Activated naive CD8-positive, alpha-beta T cell treated with anti-CD3 and anti-CD28 coated beads, Interleukin-2, amount 50 U/mL, for 16 hours (primary cell): ENCODE measurements at places on chromosomes 4 and X.
A peak's percentile ranks its signal among the peaks of the same experiment; 100 is the strongest.

DNA sequence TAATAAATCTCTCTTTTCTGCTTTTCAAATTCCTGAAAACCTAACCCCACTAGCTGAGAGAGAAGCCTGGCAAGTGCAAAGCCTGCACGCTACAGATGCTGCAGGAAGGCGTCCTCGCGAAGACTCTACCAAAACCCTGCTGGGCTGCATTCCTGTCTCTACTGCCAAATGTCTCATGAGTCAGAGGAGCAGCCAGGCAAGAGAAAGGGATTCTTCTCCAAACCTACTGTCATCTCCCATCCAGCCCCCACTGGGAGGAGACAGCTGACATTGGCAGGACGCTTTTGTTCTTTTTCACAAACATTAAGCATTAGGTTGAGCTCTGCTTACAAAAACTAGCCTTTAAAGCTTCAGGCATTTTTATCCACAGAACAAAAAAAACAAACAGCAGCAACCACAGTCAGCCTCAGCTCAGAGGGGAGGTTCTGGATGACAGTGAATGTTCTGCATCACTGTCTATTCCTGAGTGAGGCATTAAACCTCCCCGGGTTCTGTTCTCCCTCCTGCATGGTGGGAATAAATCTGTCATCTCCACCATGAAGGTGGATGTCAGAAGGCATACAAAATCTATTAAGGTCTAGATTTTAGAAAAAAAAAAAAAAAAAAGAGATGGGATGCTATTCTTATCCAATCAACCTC is 18.0 kb downstream of the CRMP1 start:
- DNase-seq: no peak

- no peak for DNase-seq
Observed at GRCh38 chrX:31117266-31117665, 45.4 kb upstream of the FTHL17 start.

DNA sequence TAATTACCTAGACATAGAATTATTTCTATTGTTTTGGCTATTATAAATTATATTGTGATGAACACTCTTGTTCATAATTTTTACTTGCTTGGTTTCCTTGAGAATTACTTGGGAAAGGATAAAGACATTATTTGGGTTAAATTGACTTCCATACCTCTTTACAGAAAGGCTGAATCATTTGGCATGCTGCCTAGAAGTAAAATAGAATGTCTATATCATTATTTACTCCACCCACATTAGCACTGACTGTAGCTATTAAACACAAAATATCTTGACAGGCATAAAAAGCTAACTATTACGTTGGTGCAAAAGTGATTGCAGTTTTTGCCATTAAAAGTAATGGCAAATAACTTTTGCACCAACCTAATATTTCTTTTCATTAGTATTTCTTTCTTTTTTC is 29.7 kb upstream of the ADH6 start:
- no peak for DNase-seq

- no peak for DNase-seq
Observed at GRCh38 chr4:104025251-104025650, 305.5 kb upstream of the TACR3 start.

GRCh38 chr4:185740471-185740873 is 71.5 kb downstream of the SORBS2 start:
- no peak for DNase-seq

DNA sequence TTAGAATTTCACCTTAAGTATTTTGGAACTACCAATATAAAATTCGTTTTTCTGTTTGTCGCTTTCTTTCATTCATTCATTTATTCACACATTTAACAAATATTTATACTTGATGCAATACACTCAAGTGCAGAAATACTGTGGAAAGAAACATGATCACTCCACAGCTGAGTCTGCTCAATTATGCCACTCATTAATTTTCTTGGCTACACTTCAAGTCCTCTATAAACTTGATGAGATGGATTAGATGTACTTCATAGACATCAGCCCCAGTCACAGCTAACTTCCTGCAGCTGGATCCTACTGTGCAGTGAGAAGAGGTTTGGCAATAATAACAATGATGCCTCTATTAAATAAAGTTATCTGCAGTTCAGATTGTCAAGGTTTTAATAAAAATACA is 208.1 kb downstream of the PDGFC start:
- DNase-seq: no peak

DNA sequence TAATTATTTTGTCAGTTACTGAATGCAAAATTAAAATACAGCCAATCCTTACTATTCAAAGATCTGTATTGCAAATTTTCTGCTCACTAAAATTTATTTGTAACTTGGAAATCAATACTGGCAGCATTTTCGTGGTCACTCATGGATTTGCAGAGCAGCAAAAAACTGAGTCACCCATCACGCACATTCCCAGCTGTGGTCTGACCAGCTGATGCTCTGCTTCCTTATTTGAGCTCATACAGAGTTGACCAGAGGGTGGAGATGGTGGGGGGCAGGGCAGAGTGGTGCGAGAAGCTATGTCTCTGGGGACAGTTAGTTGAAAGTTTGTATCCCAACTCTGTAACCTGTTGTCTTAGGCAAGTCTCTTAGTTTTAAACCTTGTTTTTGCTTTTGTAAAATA is 214.8 kb downstream of the SPCS3 start:
- DNase-seq: no peak

DNA sequence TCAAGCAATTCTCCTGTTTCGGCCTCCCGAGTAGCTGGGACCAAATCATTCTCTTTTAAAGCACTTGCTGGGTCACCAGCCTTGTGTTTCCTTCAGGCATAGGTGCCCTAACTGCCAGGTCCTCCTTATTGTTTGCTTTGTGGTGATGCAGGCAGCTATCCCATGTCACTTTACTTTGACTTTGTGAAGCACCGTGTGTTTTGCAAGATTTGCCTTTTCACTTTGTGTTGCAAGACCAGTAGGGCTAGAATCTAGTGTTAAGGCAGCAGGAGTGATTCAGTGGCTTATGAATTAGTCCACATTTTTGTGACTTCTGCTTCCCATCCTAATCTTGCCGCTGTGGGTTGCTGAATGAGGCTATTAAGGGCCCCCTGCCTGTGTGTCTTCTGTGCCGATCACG is 20.2 kb downstream of the SYAP1 start:
- DNase-seq: no peak

GRCh38 chr4:163166041-163166579 is 580 bp downstream of the NAF1 start:
- peak; percentile 35 for DNase-seq

DNA sequence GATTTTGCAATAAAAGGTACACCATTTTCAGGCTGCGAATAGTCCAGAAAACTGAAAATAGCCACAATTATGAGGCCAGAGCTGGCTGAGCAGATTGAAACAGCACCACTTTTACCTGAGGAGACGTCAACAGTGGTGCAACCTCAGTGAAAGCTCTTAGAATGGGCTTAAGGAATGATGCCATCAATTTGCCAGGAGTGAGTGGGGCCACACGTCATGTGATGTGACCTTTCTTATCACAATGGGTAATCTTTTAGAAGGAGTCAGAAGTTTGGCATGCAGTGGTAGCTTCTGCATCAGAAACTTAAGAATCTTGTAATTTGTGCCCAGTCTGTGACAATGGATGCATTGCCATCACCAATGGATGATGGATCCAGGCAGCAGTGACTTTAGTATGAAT is 27.6 kb downstream of the ZNF81 start:
- no peak for DNase-seq

DNA sequence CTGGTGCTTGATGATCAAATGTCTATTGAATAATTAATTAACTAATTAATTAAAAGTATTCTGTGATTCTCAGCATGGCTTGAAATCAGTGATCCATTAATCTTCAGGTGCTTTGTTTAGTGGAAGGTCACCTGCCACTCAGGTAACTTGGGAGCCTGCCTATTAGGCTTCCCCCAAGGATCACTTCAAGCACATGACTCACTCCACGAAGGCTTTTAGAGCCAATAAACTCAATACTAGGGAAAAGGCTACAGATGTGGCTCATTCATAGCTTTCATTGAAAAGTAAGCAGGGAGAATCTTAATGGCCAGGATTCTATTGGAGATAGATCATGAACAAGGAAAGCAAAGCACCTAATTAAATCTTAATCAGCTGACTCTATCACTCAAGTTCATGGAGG is 21.3 kb downstream of the AREG start:
- no peak for DNase-seq

- no peak for DNase-seq
Observed at GRCh38 chr4:86330961-86331742, 28.7 kb downstream of the MAPK10 start.

DNA sequence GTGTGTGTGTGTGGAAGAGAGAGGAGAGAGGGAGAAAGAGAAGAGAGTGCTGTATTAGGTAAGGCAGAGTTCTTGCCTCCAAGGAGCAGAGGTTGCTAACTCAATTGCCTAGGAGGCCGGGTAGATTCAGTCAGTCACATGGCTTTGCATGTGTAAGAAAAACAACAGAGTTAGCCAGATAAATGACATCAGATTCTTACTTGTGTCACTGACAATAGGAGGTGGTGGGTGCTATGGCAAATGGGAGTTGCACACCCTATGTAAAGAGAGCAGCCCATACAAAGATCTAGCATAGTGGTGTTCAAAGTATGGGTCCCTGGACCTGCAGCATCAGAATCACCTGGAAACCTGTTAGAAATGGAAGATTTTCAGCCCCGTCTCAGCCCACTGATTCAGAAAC is 14.4 kb upstream of the PGRMC2 start:
- no peak for DNase-seq

- no peak for DNase-seq
Observed at GRCh38 chr4:137660211-137660610, 127.9 kb upstream of the PCDH18 start.

DNA sequence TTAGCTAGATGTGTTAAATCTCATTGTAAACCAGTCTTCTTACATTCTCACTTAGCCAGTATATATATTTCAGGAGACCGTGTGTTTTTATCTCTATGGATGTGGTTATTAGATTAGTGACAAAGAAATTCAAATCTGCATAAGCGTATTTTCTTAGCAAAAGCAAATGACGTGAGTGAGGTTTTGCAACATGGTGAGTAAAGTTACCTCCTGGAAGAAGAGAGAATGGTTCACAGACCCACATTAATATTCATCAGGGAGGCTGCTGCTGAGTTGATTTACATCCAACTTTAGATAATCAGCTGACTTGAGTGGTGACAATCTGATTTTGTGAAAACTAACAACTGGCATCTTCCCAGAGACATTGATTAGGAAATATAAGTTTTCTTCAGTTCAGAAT is 589.9 kb upstream of the GALNT7 start:
- DNase-seq: no peak

- peak; percentile 51 for DNase-seq
Observed at GRCh38 chrX:69222103-69223090, 57.1 kb upstream of the PJA1 start.

DNA sequence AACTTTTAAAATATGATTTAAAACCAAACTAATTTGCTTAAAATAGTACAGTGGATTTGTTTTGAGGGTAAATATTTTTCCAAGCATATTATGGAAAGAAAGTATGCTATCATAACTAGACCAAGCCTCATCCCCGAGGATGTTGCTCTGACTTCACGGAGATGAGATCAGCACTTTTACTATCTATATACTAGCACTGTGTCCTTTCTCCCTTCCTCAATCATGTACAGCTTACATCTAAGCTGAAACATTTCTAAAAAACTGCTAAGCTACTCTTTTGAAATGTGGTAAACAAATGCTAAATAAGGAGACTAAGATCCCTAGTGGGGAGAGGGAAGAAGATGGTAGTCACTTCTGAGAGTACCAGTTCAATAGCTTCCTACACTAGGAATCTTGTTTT is 23.8 kb downstream of the AMMECR1 start:
- DNase-seq: no peak

DNA sequence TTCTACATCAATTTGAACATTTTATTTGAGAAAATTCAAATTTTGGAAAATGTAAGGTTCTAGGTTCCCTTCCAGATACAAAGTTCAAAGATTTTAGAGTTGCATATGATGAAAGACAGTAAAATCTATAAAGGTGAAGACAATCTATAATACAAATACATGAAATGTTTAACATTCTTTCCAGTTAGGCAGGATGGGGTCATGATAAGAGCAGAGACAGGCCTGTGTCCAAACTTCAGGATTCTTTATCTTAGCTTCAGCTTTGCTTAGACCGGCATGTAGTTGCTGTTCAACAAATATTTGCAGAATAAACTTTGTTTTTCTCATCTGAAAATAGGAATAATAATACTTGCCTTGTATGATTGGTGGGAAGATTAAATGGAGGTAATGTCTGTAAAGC is 4.5 kb upstream of the RPS6KA3 start:
- DNase-seq: no peak

GRCh38 chr4:166259081-166259480 is 386.0 kb downstream of the TLL1 start:
- DNase-seq: no peak

DNA sequence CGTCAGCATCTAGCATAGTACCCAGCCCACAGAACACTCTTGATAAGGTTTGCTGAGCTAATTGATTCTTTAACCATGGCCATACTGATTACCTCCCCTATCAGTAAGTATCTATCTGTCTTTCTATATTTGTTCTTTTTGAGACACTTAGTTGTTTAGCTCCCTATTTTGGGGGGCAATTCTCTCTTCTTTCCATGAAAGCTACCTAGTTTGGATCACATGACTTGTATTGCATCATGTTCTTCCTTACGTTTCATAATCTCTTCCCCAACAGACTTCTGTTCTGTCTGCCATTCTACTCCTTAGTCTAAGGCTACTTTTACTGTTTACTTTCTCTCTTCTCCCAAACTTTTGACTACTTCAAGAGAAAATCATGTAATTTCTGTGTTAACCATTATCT is 39.0 kb downstream of the TBC1D19 start:
- DNase-seq: no peak

GRCh38 chr4:139083607-139083955 is 68.0 kb downstream of the NOCT start:
- peak; percentile 18 for DNase-seq

DNA sequence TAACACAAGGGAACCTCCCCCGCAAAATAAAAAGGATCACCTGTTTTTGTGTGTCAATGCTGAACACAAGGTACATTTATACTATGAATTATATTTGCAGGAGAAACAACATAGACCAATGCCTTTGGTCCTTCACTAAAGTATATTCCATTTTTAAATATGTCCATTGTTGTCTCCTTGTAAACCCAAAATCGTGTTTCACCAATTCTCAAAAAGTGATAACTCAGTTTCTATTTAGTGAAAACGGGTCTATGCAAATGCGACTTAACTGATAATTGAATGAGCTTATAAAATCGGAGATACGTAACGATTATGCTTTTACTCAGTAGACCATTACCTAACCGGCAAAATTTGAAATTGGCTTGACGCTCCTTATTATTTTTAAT is 2.1 kb downstream of the BRWD3 start:
- no peak for DNase-seq

GRCh38 chrX:40573763-40574162 is 7.0 kb upstream of the ATP6AP2 start:
- DNase-seq: no peak

- no peak for DNase-seq
Observed at GRCh38 chr4:182968917-182969650, 51.9 kb upstream of the DCTD start.

DNA sequence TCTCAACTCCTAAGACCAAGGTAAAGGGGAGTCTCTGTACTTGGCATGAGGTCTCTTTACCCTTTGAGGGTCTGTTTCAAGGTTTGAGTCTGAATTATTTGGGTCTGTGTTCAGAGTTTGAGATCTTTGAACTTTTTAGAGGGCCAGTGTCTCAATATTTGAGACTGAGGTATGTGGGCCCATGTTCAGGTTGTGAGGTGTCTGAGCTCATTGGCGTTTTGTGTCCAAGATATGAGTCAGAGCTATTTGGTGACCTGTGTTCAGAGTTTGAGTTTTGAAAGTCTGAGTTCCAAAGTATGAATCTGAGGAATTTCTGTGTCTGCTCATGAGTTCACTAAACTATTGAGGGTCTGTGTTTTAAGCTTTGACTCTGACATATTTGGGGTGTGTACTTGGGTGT is 36.7 kb upstream of the PAGE4 start:
- DNase-seq: no peak

- DNase-seq: no peak
Observed at GRCh38 chrX:790041-790506, 159.5 kb downstream of the SHOX start.
